ENCODE measurements at places on chromosomes 11 and 22.

DNA sequence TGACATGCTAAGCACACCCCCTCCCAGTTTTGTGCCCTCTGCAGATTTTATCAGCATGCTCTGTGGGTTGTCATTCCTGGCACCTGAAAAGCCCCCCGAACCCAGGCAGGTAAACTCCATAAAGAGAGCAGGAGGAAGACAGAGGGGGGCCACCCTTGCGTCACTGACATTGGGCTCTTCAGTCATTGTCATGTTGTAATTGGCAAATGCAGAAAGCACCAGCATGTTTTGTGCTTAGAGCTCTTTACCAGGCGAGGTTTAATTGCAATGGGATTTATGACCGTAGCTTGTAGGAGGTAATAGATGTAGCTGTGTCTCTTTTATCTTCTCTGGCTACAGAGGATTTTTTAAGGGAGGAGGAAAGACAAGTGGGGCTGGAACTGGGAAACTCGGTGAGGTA lies 201.7 kb downstream of the GRIK4 start:
- no peak for DNase-seq

DNA sequence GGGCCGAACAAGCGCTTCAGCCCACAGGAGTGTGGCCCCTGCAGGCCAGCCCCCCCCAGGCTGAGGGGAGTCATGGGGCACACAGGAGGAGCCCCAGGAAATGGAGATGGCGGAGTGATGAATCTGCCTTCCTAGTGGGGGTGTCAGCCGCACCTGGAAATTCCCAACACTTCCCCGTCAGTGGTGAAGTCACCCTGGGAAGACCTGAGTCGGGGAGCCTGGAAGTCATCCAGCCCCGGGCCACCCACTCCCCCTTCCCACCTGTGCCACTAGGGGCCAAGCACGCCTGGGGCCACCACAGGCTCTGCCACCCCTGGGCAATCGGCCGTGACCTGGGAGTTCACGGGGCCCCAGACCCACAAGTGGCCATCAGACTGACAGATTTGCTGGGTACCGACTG lies 12.6 kb downstream of the WNT7B start:
- DNase-seq, result no peak

GRCh38 chr11:131875611-131876010 lies 505.2 kb downstream of the NTM start:
- DNase-seq, result no peak

DNA sequence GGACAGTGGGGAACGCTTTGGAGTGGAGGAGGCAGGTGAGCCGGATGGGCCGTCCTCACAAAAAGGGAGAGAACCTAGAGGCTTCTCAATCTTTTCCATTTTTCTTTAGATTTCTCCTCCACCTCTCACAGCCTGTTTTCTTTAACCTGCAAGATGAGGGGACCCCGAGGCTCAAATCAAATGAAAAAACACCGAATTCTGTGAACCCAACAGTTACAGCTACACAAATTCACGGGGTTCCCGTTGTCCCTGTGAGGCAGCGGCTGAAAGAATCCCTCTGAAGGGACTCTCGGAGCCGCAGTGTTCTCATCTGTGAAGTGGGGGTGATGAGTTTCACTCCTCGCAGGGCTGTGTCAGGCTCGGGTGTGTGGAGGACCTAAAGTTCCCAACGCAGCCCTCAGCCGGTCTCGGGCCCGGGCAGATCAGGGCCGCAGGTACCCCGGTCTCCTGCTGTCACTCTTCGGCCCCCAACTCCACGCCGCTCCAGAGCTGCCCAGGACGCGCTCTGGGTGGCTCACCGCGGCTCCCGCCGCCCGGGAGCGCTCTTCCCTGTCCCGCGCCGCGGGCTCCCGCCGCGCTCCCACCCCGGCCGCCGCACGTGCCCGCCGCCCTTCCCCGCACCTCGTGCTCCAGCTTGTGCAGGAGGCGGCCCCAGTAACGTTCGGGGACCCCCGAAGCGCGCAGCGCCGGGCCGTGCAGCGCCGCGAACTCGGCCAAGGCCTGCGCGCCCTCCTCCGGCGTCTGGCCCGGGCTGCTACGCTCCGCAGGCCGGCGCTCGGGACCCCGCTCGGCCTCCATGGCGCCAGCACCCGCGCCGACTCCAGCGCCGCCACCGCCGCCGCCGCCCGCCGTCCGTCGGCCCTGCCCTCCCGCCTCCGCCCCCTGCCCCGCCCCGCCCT lies at the start of gene TTLL12:
TSS of gene TTLL12 (minus strand) at position 863 of the 899 bp plus-strand sequence. CDS start at position 798, 65 bp downstream.
- peak; percentile 49 for DNase-seq

DNA sequence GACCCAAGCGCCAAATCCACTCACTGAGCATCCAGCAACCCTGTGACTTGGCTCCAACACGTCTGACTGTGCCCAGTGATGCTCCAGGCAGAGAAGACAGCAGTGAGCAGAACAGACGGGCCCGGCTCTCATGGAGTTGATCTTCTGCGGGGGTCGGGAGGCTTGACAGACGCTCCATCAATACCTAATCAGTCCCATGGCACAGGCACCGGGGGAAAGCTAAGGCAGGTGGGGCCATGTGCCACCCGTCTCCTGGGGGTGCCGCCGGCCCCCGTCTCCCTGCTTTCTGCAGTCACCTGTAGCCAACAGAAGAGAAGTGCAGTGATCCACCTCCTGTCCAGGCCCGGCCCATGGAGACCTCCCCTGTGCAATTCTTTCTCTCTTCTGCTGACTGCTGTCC lies 47.5 kb downstream of the LINC01488 start:
- DNase-seq, result no peak

DNA sequence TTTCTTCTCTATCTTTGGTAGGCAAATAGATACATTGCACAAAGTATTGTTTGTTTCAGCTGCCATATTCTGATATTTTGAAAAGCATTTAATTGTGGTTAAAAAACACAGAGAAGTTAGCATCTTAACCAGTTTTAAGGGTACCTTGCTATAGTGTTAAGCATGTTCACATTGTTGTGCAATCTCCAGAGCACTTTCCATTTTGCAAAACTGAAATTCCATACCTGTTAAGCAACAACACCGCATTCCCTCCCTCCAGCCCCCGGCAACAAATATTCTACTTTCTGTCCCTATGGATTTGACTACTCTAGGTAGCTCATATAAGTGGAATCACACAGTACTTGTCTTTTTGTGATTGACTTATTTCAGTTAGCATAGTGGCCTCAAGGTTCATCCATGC lies 33.9 kb downstream of the CNTF start:
- DNase-seq, result no peak

DNA sequence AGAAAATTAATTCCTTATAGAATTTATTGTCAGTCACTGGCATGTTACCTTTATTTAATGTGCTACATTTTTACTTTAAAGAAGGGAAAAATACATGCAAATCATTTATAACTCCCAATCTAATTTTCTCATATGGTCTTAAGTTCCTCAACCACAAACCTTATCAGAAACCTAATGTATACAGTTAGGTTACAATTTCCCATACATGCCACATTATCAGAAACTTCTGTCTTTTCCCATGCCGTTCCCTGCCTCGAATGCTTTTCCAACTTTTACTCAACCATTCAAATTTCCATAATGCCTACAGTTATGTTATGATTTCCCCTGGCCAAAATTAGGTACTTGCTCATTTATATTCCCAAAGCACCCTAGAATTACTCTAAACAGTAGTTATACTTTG lies 13.5 kb downstream of the RSF1 start:
- no peak for DNase-seq
